MCF 10A (cell line): ENCODE measurements at places on chromosomes 7 and 10. TPM values are rescaled to one million over a fixed set of nuclear protein-coding genes. Genes with fewer than 3 reads are reported as not detected.

DNA sequence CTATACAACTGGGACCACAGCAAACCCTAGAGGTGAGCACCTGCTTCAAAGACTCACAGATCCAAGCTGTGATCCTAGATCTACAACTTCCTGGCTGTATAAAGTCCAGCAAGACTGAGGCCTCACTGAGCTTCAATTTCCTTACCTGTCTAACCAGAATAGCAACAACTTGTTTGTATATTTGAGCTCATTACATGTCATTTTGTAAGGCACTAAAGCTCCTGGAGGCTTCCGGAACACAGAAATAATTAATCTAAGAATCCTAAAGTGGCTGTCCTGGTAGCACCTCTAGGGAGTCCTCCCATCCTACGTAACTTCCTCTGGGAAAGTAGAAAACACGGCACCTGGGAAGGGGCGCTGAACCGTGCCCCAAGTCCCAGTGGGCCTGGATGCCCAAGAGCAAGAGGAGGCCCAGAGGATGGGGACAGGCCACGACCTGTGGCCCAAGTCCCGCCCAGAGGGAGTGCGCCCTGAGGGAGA is 39.4 kb downstream of the HK1 start:
- no peak for DNase-seq

STAG3 gene
- total RNA-seq, result 1.1 and 1.5 TPM in 2 replicates

DIP2C gene
- total RNA-seq, result 0.34 and 0.37 TPM in 2 replicates

DRGX gene
- total RNA-seq, result not detected in 2 replicates

MINDY4 gene
- total RNA-seq, result 9.2 and 12.4 TPM in 2 replicates
